ENCODE measurements at places on chromosomes 2 and 18. TPM values are rescaled to one million over a fixed set of nuclear protein-coding genes. Genes with fewer than 3 reads are reported as not detected.

The KCNG2 gene
- 1.5 TPM for polyA plus RNA-seq

- DNase-seq: peak; percentile 72
Observed at GRCh38 chr2:104378853-104379374, 475.0 kb upstream of the POU3F3 start.

- DNase-seq: no peak
Observed at GRCh38 chr2:134671513-134671912, 47.3 kb downstream of the TMEM163 start.

DNA sequence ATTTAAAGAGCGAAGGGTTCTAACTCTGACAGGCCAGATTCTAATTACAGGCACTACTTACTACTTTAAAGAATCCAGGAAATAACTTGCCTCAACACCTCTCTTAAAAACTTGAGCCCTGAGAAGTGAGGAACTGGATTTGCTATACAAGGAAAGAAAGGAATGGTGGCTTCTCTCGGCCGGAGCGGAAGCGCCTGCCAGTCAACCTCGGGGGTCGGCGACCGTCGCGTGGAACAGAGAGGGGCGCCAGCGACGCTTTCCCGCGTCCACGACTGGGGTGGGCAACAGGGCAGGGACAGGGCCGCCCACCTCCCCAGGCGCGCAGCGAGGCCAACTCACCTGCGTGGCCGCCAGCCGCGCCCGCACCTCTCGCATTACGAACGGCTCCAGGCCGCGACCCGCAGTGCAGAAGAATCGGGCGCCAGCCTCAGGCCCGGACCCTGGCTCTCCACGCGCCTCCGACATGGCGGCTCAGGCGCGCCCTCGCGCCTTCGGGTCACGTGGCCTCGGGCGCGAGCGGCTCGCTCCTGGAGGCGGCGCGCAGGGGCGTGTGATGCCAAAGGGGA lies at the start of gene THUMPD2:
THUMPD2 (minus strand) TSS at position 484 of the 566 bp plus-strand sequence; CDS start at position 465, 19 bp downstream.
- DNase-seq: peak; percentile 94

GRCh38 chr18:26103579-26103978 lies 13.2 kb upstream of the SS18 start:
- no peak for DNase-seq

DNA sequence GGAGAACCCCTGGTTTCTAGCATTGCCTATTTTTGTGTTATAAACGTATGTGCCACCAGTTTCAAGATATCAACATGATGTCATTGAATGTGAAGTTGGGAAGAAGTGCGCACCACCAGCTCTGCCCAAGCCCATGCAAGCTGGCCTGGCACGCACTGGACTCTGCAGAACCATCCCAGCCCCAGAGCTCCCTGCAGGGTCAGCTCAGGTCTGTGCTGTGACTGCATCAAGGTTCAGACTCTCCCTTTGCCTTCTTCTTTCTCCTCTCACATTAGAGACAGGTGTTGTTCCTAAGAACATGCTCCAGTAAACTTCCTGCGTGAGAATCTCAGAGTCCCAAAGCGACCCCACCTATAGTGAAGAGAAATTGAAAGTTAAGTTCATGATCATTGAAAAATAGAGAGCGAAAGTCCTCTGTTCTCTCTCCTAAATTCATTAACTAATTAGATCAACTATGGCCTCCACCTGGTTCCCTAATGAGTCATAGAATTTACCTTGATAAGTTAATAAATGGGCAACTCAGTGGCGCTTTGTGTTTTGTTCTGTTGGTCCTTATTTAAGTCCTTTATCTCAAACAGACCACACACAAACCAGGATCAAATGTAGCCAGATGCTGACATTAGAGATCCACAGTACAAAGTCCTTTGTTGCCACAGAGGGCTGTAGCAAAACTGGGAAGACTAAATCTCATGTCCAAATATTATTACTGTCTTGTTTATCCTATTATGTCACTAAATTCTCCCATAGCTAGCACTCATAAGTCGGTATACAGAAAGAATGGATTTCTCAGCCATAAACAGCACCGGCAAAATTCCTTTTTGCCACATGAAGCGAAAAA lies 432.3 kb downstream of the STK39 start:
- no peak for DNase-seq

- DNase-seq: no peak
Observed at GRCh38 chr2:135256531-135257260, 204.6 kb downstream of the RAB3GAP1 start.

The MSH6 gene
- polyA plus RNA-seq: 52.9 TPM

DNA sequence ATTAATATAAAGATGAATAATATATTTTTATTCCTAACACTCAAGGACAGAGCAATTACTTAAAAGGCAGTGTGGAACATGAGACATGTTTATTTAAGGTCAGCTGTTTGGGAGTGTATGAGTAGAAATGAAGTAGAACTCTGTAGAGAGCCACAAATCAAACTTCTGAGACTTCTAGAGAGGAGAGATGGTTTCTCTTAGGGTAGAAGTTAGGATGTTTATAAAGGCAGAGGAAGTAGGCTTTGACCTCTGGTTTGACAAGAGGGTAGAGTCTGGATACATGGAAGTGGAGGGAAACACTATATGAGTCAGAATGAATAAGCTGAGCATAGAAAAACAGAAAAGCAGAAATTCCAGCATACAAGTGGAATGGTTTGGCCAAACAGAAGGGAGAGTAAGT lies 262.1 kb upstream of the KLHL14 start:
- no peak for DNase-seq

The TMEM247 gene
- polyA plus RNA-seq: not detected

- no peak for DNase-seq
Observed at GRCh38 chr18:47911877-47912276, 18.6 kb downstream of the SMAD2 start.

DNA sequence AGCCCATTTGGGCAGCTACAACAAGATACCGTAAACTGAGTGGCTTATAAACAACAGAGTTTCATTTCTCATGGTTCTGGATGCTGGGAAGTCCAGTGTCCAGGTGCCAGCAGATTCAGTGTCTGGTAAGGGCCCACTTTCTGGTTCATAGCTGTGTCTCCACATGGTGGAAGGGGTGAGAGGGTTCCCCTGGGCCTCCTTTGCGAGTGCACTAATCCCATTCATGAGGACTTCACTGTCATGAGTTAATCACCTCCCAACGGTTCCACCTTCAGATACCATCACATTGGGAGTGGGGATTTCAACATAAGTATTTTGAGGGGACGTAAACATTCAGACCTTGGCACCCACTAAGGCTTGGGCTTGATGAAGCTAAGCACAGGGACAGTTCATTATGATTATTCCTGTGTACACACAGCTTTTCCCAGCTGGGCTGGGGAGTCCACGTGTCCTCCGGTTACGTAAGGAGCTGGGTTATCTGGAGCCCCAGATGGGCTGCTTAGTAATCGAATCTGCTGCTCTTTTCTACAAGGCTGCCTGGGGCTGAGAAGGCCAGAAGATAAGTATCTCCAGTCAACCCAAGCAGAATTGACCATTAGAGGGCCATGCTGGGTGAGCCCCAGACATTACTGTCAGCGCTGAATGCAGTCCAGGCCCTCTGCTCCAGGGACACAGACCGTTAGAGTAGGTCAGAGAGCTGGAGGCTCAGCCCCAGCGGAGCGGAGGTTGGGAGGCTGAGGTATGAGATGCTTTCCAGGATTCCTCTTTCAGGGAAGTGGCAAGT lies 42.7 kb downstream of the EPAS1 start:
- no peak for DNase-seq

The EMILIN1 gene
- 11.4 TPM for polyA plus RNA-seq

GRCh38 chr2:76749858-76750257 lies 772.3 kb downstream of the LRRTM4 start:
- DNase-seq: no peak

- no peak for DNase-seq
Observed at GRCh38 chr2:47062681-47063537, 92.2 kb downstream of the STPG4 start.

- DNase-seq: no peak
Observed at GRCh38 chr2:56334622-56335021, 150.8 kb downstream of the CCDC85A start.

The MBD2 gene
- 46.9 TPM for polyA plus RNA-seq

- no peak for DNase-seq
Observed at GRCh38 chr2:218924757-218925156, 34.7 kb upstream of the CDK5R2 start.

DNA sequence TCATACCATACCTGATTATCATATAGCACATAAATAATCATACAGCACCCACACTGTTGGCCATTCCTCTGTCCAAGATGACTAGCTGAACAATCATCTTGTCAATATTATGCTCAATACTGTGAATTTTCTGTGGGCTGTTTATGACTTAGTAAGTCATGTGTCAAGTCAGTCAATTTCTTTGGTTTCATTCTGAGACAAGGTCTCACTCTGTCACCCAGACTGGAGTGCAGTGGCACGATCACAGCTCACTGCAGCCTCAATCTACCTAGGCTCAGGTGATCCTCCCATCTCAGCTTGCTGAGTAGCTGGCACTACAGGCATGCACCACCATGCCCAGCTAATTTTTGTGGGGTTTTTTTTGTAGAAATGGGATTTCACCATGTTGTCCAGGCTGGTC lies 5.7 kb downstream of the MCM6 start:
- DNase-seq: no peak

DNA sequence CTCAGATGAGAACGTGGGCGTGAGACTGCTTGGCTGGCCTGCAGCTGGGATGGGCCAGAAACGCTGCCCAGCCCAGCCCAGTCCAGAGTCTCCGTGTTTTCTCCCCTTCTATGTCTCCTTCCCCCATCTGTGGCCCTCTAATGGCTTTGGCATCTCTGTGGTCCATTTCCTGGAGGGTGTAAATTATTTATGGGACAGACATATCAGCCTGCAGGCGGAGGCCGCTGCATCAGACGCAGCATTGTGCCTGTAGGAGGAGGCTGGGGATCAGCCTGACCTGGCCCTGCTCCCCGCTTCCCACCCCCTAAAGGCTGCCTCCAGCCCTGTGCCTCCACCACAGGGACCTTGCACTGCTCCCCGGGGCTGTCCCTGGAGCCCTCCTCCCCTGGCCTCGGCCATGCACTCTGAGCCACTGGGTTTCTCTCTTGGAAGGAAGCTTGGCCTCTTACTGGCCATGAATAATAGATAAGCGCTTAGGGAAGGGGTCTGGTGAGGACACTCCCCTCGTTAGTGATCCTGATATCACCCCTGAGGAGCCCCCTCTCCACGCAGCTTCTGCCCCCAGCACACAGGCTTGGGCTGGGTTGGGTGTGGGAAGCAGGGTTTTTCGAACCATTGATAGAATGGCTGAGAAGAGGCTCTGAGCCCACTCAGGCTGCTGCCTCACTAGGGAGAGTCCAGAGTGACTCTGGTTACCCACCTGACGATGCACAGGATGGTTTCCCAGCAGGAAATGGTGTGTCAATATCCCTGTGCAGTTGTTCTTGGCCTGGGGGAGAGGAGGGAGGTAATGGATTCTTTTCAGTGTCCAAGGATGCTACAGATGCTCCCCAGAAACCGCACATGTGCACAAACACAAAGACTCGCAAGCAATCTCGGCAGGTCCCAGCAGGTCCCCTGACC lies 185.5 kb downstream of the MYCN start:
- peak; percentile 29 for DNase-seq

The SPATS2L gene
- polyA plus RNA-seq: 107 TPM

DNA sequence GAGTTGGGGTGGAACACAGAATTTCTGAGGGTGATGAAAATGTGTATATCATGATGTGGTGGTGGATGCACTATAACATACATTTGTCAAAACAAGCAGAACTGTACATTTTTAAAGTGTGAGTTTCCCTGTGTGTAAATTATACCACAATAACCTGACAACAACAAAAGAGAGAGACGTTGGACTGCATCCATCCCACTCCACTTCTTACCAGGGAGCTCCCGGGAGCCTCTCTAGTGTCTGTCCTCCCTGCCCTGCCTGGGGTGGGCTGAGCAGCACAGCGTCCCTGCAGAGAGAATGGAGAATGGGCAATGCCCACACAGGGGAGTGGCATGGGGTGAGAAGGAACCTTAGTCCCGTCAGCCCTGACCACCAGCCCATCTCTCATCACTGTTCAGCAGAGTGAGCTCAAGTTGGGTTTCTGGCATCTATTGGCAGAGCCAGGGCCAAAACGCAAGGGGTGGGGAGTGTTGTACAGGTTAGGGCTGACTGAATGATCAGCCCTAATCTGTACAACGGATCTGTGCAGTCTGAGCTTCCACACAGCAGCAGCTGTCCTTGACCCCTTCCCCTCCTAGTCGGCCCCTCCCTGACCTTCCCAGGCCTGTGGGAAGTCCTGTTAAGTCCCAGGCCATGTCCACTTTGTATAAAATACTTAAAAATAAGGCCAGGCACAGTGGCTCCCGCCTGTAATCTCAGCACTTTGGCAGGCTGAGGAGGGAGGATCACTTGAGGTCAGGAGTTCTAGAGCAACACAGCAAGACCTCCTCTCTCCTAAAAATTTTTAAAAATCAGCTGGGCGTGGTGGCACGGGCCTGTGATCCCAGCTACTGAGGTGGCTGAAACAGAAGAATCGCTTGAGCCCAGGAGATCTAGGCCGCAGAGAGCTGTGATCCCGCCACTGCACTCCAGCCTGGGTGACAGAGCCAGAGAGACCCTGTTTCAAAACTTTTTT lies 3.3 kb upstream of the PROC start:
- DNase-seq: no peak

DNA sequence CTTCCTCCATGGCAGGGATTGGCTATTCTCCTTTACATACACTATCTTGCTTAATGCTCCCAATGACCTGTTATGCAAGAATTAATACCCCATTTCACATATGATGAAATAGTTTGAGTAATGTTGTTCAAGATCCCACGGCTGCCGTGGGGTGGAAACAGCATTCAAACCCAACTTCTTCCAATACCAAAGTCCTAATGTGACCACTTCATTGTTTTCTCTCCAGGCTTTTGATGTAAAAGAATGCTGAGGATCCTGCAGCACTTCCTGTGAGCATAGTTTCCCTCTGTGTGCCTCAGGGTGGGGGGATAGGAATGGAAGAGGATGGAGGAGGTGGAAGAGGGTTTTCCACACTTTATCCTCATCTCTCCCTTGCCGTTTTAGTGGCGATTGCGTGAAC lies 199.4 kb downstream of the IRS1 start:
- DNase-seq: no peak

The SUCLG1 gene
- polyA plus RNA-seq: 120 TPM

The POTEE gene
- not detected for polyA plus RNA-seq

DNA sequence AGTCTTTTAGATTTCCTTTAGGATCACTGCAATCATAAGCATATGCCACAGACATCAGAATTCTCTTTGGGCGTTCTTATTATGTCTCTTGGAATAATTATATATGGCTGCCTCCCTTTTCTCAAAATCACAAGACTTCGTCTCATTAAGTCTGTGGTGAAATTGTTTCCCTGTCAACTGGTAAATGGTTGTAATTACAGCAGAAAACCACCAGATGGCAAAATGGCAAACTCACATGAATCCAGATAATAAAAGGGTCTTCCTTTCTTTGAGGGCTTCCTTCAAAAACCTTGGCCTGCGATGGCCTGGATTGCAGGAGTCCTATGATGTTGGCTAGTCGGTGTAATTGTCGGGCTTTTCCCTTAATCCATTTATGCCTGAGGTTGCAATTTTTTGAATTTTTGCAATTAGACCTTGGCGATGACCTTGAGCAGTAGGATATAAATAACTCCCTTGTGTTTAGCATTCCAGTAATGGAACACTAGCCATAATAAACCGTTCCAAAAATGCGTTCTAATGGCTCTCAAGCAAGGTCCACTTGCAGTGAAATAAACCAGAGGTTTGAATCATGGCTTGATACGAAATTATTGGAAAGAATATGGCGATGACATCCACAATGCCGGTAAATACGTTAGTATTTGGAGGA lies 656.4 kb downstream of the MBD2 start:
- peak; percentile 36 for DNase-seq
